Activated T-cell treated with anti-CD3 and anti-CD28 coated beads, Interleukin-2, amount 50 U/mL, for 72 hours (primary cell): ENCODE measurements at places on chromosomes 1 and 21.
A peak's percentile ranks its signal among the peaks of the same experiment; 100 is the strongest.

DNA sequence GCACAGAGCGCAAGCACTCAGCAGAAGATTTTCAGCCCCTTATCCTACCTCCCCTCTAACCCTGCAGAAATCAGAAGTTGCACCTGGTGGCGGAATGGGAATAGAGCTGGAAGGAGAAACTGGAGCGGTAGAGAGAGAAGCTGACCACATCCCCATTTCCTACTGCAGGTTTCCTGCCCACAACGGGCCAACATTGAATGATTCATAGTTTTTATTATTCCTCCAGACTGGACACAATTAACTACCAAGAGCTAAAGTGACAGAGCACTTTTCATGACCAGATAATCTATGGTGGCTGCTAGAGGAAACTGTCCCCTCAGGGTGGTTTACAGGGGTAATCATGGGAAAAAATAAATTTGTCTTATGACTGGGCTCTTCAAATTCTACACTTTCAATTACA is 21.3 kb upstream of the LRRC8D start:
- no peak overlapping the region for H3K27ac ChIP-seq
- peaks cover 18% of the 10 kb centered on the region for H3K4me1 ChIP-seq
- H3K36me3 ChIP-seq: no peaks in the 10 kb centered on the region
- no peak overlapping the region for H3K4me3 ChIP-seq
- DNase-seq: no peak
- no peaks in the 10 kb centered on the region for H3K27me3 ChIP-seq

GRCh38 chr1:53687901-53688300 is 51.1 kb downstream of the GLIS1 start:
- H3K36me3 ChIP-seq: no peaks in the 10 kb centered on the region
- H3K4me1 ChIP-seq: no peaks in the 10 kb centered on the region
- no peak for DNase-seq
- H3K4me3 ChIP-seq: no peak overlapping the region
- H3K27me3 ChIP-seq: peaks cover 19% of the 10 kb centered on the region
- no peak overlapping the region for H3K27ac ChIP-seq

DNA sequence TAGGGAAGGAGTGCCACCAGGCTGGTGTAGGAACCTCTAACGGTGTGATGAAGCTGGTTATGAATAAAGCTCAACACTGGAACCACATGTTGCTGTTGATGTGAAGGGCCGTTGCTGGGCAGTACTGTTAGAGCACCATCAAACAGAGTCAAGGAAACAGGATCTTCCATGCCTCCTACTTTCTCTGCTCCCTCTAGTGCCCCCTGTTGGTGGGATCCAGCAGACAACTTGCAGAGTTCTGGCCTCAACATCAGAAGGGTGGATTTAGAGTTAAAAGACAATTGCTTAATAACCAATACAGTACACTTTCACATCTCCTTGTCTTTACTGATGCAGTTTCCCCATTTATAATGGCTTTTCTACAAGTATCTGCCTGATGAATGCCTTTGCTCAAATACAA is 336.4 kb downstream of the NTNG1 start:
- peaks cover 63% of the 10 kb centered on the region for H3K27me3 ChIP-seq
- no peak overlapping the region for H3K4me3 ChIP-seq
- H3K36me3 ChIP-seq: no peaks in the 10 kb centered on the region
- DNase-seq: peak; percentile 9
- H3K27ac ChIP-seq: no peak overlapping the region
- H3K4me1 ChIP-seq: peaks cover 17% of the 10 kb centered on the region

- no peak for DNase-seq
- H3K27me3 ChIP-seq: peaks cover 17% of the 10 kb centered on the region
- H3K4me1 ChIP-seq: no peaks in the 10 kb centered on the region
- H3K27ac ChIP-seq: no peak overlapping the region
Observed at GRCh38 chr1:114081437-114082303, 72.0 kb downstream of the SYT6 start.
